ENCODE measurements at places on chromosomes 7 and 10. TPM values are rescaled to one million over a fixed set of nuclear protein-coding genes. Genes with fewer than 3 reads are reported as not detected.

Gene GNAI1
- total RNA-seq, result 22.5 TPM

Gene LIPM
- total RNA-seq, result not detected

Gene MMP21
- total RNA-seq, result 0.37 TPM

Gene OR13A1
- 0.05 TPM for total RNA-seq

Gene VWA2
- total RNA-seq, result 0.25 TPM

Gene ZPBP
- 0.17 TPM for total RNA-seq

Gene KAZALD1
- total RNA-seq, result 0.92 TPM

Gene SH2D4B
- total RNA-seq, result not detected

Gene NDUFB8
- 72.4 TPM for total RNA-seq

- no peaks in the 10 kb centered on the region for H3K4me1 ChIP-seq
- H3K27me3 ChIP-seq, result no peaks in the 10 kb centered on the region
- H3K4me3 ChIP-seq, result peak overlapping the region; percentile 91
- DNase-seq, result no peak
- H3K36me3 ChIP-seq, result peaks cover 10% of the 10 kb centered on the region
- no peak overlapping the region for H3K27ac ChIP-seq
Observed at GRCh38 chr7:73555411-73555982, 2.0 kb downstream of the BCL7B start.

DNA sequence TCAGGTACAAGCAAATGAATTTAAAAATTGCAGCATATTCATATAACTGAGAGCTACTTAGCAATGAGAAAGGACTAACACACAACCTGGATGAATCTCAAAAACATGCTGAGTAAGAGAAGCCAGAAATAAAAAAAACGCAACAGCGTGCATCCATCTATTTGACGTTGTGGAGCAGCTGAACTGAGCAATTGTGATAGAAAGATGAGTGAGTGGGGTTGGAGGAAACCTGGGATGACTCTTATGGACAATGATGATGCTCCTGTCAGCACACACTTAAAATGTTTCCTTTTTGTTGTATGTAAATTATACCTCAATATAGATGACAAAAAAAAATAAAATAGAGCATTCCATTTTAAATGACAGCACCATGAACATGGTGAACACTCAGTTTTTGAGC, 36.0 kb upstream of the AKR1E2 start:
- no peak overlapping the region for H3K4me3 ChIP-seq
- H3K27me3 ChIP-seq, result no peaks in the 10 kb centered on the region
- H3K36me3 ChIP-seq, result no peaks in the 10 kb centered on the region

- peak overlapping the region; percentile 85 for H3K27ac ChIP-seq
- H3K36me3 ChIP-seq, result no peaks in the 10 kb centered on the region
- H3K4me3 ChIP-seq, result peak overlapping the region; percentile 57
- peaks cover 15% of the 10 kb centered on the region for H3K4me1 ChIP-seq
- peaks cover 4% of the 10 kb centered on the region for H3K27me3 ChIP-seq
Observed at GRCh38 chr7:33903791-33904680, 1.3 kb upstream of the BMPER start.

GRCh38 chr7:40889099-40889498, 754.3 kb downstream of the SUGCT start:
- H3K36me3 ChIP-seq, result no peaks in the 10 kb centered on the region
- H3K27ac ChIP-seq, result no peak overlapping the region
- H3K27me3 ChIP-seq, result no peaks in the 10 kb centered on the region
- DNase-seq, result no peak
- H3K4me3 ChIP-seq, result no peak overlapping the region

DNA sequence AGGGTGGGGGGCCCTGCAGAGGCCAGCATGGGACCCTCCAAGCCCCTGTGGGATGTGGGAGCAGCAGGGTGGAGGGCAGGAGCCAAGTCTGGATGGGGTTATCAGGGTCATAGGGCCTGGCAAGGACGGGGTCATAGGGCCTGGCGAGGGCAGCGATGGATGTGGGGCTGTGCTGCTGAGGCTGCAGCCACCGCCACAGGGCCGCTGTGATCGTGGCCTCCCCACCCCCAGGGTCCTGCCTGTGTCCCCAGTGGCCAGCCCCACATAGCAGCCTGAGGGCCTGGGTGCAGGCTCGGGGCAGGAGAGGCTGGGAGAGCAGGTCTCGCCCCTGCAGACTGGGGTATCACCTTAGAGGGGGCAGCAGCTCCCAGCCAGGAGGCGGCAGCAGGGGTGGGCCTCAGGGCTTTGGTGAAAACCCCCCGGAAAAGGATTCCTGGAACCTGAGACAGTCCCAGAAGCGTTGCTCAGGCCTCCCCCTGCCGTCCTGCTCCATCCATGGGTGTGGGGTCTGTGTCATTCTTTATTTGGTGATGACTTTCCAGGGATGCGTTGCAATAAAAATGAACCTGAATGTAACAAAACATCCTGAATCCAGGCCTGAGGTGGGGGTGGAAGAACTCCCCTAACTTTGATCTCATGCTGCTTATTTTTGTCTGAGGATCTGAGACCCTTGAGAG, 107.3 kb upstream of the SHH start:
- peaks cover 14% of the 10 kb centered on the region for H3K4me1 ChIP-seq
- H3K36me3 ChIP-seq, result no peaks in the 10 kb centered on the region
- DNase-seq, result no peak
- no peak overlapping the region for H3K4me3 ChIP-seq

GRCh38 chr10:124306922-124307371, 111.8 kb downstream of the OAT start:
- H3K4me3 ChIP-seq, result no peak overlapping the region
- H3K4me1 ChIP-seq, result no peaks in the 10 kb centered on the region
- H3K27ac ChIP-seq, result no peak overlapping the region

DNA sequence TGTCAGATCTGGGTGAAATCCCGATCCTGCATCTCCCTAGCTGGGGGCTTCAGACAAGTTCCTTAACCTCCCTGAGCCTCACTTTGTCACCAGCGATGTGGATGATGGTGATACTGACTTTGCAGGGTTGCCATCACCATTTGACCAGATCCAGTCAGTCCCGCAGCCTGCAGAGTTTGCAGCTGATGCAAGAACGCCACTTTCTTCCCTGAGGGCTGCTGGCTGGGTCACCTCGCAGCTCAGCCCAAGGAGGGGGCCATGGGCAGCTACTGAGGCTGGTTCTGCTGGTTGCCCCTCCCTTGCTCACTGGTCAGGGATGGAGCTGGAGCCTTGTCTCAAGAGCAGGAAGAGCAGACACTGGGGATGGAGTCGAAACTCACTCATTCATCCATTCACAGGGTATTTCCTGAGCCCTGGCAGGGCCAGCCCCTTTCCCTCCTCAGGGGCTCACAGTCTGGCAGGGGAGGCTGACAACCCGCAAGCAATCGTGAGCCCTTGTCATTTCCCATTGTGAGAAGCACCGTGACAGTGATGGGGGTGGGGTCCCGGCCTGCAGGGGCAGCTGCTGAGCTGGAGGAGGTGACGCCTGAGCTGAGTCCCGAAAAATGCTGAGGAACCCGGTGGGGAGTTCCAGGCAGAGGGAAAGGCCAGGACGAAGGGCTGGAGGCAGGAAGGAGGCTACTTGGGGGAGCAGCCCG, 111.1 kb upstream of the TCF7L2 start:
- no peak for DNase-seq
- no peak overlapping the region for H3K4me3 ChIP-seq
- H3K4me1 ChIP-seq, result peaks cover 62% of the 10 kb centered on the region
- no peaks in the 10 kb centered on the region for H3K36me3 ChIP-seq
- no peaks in the 10 kb centered on the region for H3K27me3 ChIP-seq

GRCh38 chr7:34075523-34076370, 170.4 kb downstream of the BMPER start:
- no peak overlapping the region for H3K27ac ChIP-seq
- no peak overlapping the region for H3K4me3 ChIP-seq
- DNase-seq, result no peak
- no peaks in the 10 kb centered on the region for H3K36me3 ChIP-seq
- H3K4me1 ChIP-seq, result no peaks in the 10 kb centered on the region

- no peak overlapping the region for H3K27ac ChIP-seq
- H3K4me1 ChIP-seq, result peaks cover 31% of the 10 kb centered on the region
- no peaks in the 10 kb centered on the region for H3K36me3 ChIP-seq
- H3K27me3 ChIP-seq, result no peaks in the 10 kb centered on the region
- no peak for DNase-seq
- H3K4me3 ChIP-seq, result no peak overlapping the region
Observed at GRCh38 chr7:1046722-1047679, 2.7 kb downstream of the GPR146 start.

DNA sequence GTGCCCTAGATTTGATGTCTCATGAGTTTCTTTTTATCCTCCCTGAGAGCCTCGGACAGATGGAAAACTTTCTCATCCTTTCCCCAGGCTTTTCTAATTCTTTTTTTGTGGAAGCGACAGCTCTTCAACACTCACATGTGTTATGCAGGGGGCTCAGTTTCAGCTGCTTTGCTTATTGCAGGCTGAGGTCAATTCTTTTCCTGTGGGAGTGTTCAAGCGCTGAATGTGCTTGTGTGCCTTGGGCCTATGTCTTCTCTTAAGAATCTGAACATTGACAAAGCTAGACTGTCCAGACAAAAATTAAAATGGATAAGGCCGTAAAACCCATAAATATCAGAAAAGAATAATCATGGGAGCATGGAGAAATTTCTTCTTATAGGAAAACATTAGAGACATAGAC, 125.2 kb upstream of the STEAP4 start:
- no peak for DNase-seq
- no peak overlapping the region for H3K4me3 ChIP-seq
- no peak overlapping the region for H3K27ac ChIP-seq
- H3K4me1 ChIP-seq, result no peaks in the 10 kb centered on the region
- H3K36me3 ChIP-seq, result no peaks in the 10 kb centered on the region
- no peaks in the 10 kb centered on the region for H3K27me3 ChIP-seq

- no peak for DNase-seq
- H3K27ac ChIP-seq, result no peak overlapping the region
- no peaks in the 10 kb centered on the region for H3K36me3 ChIP-seq
- no peaks in the 10 kb centered on the region for H3K4me1 ChIP-seq
Observed at GRCh38 chr7:21365866-21366624, 61.8 kb upstream of the SP4 start.

DNA sequence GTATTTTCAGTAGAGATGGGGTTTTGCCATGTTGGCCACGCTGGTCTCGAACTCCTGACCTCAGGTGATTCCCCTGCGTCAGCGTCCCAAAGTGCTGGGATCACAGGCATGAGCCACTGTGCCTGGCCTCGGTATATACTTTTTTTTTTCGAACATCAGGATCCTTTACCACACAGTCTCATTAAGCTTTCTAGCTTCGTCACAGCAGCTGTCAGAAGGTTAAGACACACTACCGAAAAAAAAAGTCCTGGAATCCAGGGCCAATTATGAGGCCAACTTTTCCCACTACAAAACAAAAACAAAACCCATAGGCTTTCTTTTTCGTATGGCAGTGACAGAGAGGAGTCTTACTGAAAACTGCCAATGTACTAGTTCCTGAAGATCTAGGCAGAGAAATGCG, 30.7 kb downstream of the ZC3HC1 start:
- peaks cover 51% of the 10 kb centered on the region for H3K36me3 ChIP-seq
- H3K4me1 ChIP-seq, result no peaks in the 10 kb centered on the region
- no peak overlapping the region for H3K27ac ChIP-seq

DNA sequence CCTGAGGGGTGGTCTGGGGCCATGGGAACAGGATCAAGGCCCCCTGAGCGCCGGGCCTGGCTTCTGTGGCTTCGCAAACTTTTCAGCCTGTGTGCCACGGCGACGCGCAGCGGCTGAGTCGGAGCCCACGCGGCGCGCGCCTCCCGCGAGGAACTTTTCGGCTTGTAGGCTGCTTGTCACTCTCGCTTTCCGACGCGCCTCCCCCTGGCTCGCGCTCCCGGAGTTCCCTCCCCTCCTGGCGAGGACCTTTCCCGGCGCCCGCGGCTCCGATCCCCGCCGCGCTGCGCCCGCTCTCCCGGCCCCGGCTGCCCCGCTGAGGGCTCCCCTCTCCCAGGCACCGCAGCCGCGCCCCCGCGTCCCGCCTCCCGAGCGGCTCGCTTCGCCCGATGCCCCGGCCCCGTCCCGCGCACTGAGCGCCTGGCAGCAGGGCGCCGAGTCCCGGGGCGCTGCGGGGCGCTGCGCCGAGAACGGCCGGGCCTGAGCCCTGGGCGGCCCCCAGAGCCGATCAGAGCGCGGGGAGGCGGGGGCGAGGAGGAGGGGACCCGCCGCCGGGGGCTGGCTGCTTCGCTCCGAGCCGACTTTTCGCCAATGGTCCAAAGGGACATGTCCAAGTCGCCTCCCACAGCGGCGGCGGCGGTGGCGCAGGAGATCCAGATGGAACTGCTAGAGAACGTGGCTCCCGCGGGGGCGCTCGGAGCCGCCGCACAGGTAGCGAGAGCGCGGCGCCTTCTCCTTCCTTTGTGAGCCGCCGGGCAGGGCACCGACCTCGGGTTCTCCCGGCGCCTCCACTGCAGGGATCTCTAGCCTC, at the start of gene CACNB2:
Gene CACNB2, plus strand, starts transcription at position 276 of the 808 bp plus-strand sequence.
- H3K4me1 ChIP-seq, result peaks cover 7% of the 10 kb centered on the region
- H3K27ac ChIP-seq, result no peak within 1 kb of the TSS
- peak; percentile 37 for DNase-seq
- peak within 1 kb of the TSS; percentile 59 for H3K4me3 ChIP-seq
- H3K36me3 ChIP-seq, result no peaks in the 10 kb centered on the region

DNA sequence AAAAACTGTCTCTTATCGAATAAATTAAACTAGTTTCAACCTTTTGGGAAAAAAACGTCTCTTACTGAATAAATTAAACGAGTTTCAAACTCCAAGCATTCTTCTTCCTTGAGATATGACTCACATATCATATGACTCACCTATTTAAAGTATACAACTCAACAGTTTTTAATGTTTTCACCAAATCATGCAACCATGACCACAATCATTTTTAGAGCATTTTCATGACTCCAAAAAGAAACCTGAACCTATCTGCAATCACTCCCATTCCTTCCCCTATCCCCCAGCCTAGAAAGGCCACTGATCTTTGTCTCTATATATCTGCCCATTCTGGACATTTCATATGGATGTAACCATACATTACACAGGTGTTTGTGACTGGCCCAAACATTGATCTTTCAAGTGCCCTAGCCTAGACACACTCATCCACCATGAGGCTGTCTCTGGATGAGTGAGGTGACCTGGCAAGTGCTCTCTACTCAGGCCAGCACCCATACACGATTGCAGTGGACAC, 115.3 kb downstream of the PIP4K2A start:
- H3K36me3 ChIP-seq, result no peaks in the 10 kb centered on the region
- H3K4me3 ChIP-seq, result no peak overlapping the region
- H3K27ac ChIP-seq, result no peak overlapping the region
- DNase-seq, result no peak

- H3K27me3 ChIP-seq, result no peaks in the 10 kb centered on the region
- no peak overlapping the region for H3K4me3 ChIP-seq
- H3K27ac ChIP-seq, result no peak overlapping the region
- no peak for DNase-seq
- H3K4me1 ChIP-seq, result no peaks in the 10 kb centered on the region
- no peaks in the 10 kb centered on the region for H3K36me3 ChIP-seq
Observed at GRCh38 chr7:106029451-106029850, 66.4 kb downstream of the CDHR3 start.

GRCh38 chr10:115321360-115321759, 228.2 kb downstream of the ATRNL1 start:
- H3K27ac ChIP-seq, result no peak overlapping the region
- H3K36me3 ChIP-seq, result no peaks in the 10 kb centered on the region
- no peaks in the 10 kb centered on the region for H3K4me1 ChIP-seq
- H3K27me3 ChIP-seq, result no peaks in the 10 kb centered on the region

DNA sequence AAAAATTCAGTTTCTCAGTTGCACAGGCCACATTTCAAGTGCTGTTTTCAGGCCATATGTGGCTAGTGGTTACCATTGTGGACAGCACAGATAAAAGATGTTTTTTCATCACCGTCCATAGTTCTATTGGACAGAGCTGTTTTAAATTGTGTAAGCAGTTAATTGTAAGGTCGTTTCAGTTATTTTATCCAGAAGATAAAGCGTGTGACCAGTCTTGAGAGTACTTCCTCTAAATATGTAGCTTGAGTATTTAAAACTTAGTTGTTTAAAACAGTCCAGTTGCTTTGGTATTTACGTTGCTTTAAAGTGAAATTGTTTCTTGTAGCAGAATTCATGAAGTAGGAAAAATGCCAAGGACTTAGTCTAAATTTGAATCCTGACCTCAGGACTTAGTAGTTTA, 66.9 kb downstream of the ZNRF2 start:
- DNase-seq, result no peak
- H3K4me1 ChIP-seq, result peaks cover 3% of the 10 kb centered on the region
- no peak overlapping the region for H3K4me3 ChIP-seq
- H3K36me3 ChIP-seq, result no peaks in the 10 kb centered on the region
- H3K27ac ChIP-seq, result no peak overlapping the region

Data from liver (tissue), 10 donors.